Sciatic nerve (tissue), 2 donors: ENCODE measurements at places on chromosomes 6 and 20.
A peak's percentile ranks its signal among the peaks of the same experiment; 100 is the strongest.

DNA sequence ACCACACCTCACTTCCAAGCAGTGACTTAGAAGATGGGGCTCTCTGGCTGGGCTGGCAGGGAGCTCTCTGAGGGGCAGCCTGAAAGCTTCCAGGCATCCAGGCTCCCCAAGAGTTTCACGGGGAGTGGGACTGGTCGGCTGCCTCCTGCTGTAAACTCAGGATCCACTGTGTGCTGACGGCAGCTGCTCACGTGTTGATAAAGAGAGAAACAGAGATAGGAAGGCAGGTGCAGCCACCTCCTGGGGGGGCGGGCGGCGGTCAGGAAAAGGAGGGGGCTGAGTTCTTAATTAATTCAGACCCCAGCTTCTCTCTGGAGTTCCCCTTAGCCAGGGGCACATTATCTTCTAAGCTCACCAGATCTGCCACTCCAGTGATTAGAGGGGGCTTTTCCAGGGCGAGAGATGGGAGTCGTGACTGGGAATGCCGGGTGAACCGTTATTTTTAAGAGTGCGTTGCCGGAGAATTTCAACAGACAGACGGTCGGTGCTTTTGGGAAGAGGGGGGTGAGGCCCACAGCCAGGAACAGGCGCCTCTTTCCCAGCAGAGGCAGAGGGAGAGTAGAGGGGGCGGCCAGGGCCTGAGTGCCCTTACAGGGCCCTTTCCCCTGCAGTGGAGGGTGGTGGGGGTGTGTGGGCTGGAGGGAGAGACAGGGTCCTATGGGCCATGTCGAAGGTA lies 70.9 kb downstream of the CD40 start:
- DNase-seq: no peak

- DNase-seq: no peak
Observed at GRCh38 chr6:45044510-45045252, 283.4 kb upstream of the RUNX2 start.

GRCh38 chr6:148972481-148972880 lies 225.7 kb downstream of the UST start:
- DNase-seq: peak; percentile 66

DNA sequence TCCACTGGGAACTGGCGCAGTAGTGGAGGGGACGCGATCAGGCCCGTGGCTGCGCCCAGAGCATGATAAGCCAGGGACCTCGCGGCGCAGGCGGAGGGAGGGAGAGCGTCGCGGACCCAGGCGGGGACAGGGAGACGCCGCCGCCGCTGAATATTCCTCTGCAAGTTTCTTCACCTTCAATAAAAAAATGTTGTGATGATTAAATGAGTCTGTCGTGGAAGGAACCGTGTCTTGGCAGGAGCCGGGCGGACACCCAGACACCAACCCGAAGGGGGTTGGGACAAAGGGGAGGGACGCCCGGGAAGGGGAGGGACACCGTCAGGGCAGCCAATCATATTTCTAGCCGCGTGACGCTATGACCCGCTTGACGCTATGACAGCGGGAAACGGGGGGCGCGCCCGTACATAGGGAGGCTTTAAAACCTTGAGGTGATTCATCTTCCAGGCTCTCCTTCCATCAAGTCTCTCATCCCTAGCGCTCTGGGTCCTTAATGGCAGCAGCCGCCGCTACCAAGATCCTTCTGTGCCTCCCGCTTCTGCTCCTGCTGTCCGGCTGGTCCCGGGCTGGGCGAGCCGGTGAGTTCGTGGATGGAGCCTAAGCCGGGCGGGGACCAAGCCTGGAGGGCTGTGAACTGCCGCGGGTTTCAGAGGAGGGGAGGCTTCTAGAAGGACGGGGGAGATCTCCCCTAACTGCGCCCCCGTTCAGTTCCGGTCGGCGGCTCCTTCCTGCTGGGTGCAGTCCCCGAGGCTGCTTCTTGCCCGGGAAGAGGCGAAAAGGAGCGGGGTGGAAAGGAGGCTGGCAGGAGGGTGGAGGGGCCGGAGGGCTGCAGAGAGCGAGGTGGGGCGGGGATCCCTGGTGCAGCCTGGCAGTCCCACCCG lies at the start of gene ULBP2:
ULBP2 (plus strand) TSS at position 432 of the 878 bp plus-strand sequence; CDS start at position 491, 59 bp downstream.
- DNase-seq: peak; percentile 88

DNA sequence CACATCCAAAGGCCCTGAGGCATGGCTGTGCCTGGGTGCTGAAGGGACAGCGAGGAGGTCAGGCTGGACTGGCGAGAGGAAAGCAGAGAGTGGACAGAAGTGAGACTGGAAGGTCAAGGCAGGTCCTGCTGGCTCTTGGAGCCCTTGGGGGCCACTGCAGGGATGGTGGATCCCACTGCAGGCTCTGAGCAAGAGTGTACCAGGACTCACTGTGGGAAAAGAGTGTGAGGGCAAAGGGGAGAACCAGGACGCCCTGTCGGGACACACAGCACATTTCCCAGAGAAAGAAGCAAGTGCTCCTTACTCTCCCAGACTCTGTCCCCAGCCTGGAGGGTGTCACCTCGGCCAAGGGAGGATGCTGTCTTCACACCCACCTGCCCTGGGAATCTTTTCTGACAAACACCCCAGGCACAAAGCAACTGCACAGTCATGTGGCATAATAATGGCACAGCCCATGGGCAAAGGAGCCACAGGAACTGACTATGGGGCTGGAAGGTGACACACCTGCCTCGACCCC lies 172.3 kb upstream of the CST7 start:
- peak; percentile 23 for DNase-seq

DNA sequence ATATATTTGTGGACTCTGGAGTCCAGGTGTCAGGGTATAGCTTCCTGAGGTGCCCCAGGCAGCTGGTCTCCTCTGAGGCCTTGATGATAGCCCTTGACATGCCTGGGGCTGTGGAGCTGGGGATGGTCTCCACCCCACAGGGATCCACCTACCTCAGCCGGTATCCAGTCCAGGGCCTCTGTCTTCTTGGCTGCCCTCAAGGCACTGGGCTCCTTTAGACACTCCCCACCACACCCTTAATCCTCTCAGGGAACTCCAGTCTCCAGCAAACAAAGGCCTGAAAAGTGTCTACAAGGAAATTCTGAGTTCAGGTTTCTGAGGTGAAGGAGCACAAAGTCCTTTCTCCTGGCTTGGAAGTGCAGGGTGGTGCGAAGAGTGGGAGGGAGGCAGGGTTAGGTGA lies 44.6 kb upstream of the DDR1 start:
- DNase-seq: no peak

GRCh38 chr6:219641-220198 lies 72.6 kb upstream of the DUSP22 start:
- peak; percentile 80 for DNase-seq

DNA sequence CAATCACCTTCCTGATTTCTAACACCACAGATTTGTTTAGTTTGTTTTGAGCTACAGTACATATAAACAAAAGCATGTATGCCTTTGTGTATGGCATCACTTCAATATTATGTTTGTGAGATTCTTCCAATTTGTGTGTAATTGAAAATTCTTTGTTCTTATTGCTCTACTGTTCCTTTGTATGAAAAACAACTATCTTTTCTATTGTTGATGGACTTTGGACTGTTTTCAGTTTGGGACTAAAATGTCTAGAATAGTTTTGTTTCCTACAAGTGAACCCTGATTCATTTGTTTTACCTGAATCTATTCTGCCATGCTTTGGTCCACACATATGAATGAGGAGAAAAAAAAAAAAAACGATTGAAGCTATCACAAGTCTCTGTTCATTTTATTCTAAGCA lies 21.2 kb upstream of the ZNF184 start:
- DNase-seq: no peak

DNA sequence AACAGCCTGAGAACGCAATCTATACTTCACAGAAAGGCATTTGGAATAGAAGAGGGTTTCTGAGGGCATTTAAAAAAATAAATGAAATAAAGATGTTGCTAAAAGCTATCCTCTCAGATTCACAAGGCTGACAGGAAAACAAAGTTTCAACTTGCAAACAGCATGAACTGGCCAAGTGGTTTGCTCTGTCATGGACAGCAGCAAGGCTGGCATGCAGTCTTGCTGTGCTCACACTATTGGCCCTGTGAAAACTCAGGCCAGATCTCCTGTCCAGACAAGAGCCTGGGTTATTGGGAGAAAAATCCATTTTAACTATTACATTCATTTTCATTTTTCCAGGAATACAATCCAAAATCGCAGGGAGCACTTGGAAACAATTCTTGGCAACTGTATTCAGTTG lies 506.2 kb upstream of the SLC35B3 start:
- DNase-seq: no peak

- no peak for DNase-seq
Observed at GRCh38 chr6:125255201-125255600, 46.6 kb downstream of the HDDC2 start.
